Left ventricle myocardium inferior (tissue), 1 donor: ENCODE measurements at places on chromosomes 1 and 21.

GRCh38 chr1:93042187-93043056 lies 36.7 kb upstream of the MTF2 start:
- DNase-seq, result no peak

DNA sequence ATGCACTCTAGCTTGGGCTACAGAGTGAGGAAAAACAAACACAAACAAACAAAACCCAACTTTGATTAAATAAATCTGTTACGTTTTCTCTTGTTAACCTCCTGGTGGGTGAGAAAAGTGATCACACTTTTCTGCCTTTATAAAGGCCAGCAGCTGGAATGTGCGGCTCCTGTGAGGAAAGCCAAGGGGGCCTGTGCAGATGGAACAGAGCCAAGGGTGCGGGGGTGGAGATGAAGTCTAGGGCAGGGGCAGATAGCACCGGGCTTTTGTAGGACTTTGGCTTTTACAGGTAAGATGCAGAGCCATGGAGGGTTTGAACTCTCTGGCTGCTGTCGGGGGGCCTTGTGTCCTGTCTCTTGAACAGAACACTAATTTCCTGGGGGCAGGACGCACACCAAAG lies 40.7 kb upstream of the GPR37L1 start:
- DNase-seq, result no peak

- no peak for DNase-seq
Measured at GRCh38 chr1:220099826-220100225, 5.9 kb downstream of the IARS2 start.

GRCh38 chr1:166822385-166822784 lies 16.9 kb upstream of the POGK start:
- DNase-seq, result no peak

GRCh38 chr1:30478283-30478682 lies 245.1 kb downstream of the MATN1 start:
- DNase-seq, result no peak

DNA sequence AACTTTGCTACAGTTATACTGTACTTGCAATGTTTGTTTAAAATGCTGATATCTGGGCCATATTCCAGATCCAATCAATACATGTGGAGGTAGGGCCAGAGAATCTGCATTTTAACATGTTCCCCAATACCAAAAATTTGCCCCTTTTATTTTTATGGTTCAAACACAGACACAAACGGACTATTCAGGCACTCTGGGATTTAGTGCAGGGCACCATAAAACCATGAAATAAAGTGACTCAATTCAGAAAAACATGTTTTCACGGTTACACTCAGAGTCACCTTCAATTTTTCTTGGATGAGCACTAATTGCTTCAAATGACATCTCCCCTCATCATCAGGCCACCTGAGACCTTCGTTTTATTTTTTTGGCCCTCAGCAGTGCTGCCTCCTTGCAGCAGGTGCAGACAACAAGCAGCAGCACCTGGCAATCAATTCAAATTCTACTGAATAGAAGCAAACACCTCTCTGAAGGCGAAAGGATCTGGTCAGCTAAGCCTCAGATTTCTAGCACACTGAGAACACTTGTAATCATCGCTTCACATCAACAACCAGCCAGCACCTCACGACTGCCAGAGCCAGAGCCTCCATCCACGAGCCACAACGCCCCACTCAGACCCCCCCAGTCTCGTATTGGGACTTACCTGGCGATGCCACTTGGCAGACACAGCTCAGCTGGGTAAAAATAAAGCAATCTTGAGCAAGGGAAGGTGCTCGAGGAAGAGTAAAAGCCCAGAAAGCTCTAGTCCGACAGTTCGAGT lies 1.1 kb downstream of the ERO1B start:
- no peak for DNase-seq

DNA sequence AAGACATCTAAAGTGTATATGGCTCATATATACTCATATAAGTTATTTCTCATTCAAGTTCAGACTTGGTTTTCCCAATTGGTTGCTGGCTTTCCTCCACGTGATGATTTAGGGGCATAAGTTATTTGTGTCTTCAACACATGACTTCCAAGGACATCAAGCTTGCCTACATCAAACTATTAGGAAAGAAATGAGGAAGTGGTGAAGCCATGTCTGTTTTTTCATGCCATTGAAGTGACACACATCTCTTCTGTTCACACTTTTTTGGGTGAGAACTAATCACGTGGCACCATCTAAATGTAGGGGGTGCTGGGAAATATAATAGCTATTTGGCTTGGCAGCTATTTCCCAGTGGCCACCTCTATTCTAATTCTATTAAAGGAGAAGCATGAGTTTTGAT lies 282.1 kb downstream of the OMA1 start:
- DNase-seq, result no peak

GRCh38 chr1:33501309-33501708 lies 28.9 kb downstream of the ZSCAN20 start:
- no peak for DNase-seq

DNA sequence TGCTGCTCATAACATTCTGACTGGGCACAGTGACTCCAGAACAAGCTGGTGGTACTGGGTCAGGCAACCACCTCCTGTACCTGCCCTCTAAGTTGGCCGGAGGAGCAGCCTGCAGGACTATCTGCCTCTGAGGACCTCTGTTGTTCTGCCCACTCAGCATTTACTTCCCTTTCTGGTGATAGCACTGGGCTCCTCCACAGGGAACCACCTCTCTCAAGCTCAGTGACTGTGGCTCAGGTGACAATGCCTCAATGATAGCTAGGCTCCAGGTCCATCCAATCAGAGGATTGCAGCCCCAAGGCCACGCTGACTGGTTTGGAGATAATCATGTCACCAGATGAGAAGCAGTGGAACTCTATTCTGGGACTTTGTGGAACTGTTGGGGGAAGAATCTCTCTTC lies 15.8 kb downstream of the SLC41A1 start:
- no peak for DNase-seq

GRCh38 chr1:178358456-178358855 lies 138.3 kb downstream of the CLEC20A start:
- no peak for DNase-seq

GRCh38 chr1:213296558-213296957 lies 245.5 kb downstream of the RPS6KC1 start:
- DNase-seq, result no peak

GRCh38 chr1:119920104-119920968 lies 24.0 kb upstream of the ADAM30 start:
- no peak for DNase-seq

GRCh38 chr1:1196431-1197187 lies 9.8 kb downstream of the TNFRSF18 start:
- peak; percentile 1 for DNase-seq

DNA sequence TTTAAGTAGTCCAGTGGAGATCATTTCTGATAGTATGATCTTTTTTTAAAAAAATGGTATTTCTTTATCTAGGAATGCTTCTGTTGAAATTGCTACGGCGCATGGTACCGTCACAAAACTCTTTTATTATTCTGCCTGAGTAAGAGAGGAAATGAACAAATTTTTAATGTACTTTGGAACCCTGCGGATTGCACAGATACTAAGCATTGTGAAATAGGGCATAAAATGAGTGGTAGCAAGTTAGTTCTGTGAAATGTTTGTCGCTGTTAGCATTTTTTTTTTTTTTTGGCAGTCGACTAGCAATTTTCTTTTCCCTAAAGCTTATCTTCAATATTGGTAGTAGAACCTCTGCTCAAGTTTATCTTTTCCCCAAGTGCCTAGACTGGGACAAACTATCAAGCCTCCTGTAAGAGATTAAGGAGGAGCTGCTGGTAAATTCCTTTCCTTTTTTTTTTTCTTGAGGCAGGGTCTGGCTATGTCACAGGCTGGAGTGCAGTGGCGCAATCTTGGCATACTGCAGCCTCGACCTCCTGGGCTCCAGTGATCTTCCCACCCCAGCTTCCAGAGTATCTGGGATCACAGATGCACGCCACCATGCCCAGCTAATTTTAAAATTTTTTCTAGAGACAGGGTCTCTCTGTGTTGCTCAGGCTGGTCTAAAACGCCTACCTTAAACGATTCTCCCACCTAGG lies 2.2 kb downstream of the ITSN1 start:
- no peak for DNase-seq

GRCh38 chr1:185144233-185144632 lies 12.5 kb downstream of the TRMT1L start:
- DNase-seq, result no peak

DNA sequence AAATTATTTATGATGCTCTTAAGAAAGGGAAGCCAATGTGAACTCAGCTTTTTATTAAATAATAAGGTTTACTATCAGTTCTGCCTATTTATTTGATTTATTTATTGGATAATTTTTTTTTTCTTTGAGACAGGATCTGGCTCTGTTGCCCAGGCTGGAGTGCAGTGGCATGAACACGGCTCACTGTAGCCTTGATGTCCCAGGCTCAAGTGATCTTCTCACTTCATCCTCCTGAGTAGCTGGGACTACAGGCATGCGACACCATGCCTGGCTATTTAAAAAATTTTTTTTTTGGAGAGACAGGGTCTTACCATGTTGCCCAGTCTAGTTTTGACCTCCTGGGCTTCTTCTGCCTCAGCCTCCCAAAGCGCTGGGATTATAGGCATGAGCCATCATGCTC lies 21.0 kb upstream of the DNAJC28 start:
- no peak for DNase-seq

- DNase-seq, result peak; percentile 9
Measured at GRCh38 chr21:46117586-46118315, 19.8 kb downstream of the COL6A2 start.

GRCh38 chr21:34570313-34570712 lies 44.6 kb downstream of the RCAN1 start:
- DNase-seq, result no peak

GRCh38 chr1:242784084-242784483 lies 259.6 kb upstream of the PLD5 start:
- no peak for DNase-seq

GRCh38 chr1:30515755-30516484 lies 207.5 kb downstream of the MATN1 start:
- no peak for DNase-seq

GRCh38 chr1:192171123-192171522 lies 12.9 kb downstream of the RGS18 start:
- DNase-seq, result no peak

- no peak for DNase-seq
Measured at GRCh38 chr1:31189696-31190674, 49.7 kb downstream of the NKAIN1 start.

DNA sequence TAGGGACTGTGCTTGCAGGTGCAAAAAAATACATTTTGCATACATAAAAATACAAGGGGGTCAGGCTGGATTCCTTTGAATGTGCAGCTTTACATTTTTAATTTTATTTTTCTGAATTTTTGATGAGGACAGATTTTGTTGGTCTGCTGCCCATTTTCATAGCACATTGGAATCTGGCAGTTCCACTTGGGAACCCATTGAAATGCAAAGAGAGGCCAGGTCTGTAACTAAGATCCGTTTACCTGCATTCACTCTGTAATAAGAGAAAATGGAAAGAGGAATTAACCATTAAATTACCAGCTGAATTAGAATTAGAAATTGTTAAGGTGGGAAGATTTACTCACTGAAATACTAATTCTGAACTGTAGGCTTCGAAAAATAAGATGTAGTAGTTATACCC lies 221.6 kb downstream of the DAB1 start:
- no peak for DNase-seq

DNA sequence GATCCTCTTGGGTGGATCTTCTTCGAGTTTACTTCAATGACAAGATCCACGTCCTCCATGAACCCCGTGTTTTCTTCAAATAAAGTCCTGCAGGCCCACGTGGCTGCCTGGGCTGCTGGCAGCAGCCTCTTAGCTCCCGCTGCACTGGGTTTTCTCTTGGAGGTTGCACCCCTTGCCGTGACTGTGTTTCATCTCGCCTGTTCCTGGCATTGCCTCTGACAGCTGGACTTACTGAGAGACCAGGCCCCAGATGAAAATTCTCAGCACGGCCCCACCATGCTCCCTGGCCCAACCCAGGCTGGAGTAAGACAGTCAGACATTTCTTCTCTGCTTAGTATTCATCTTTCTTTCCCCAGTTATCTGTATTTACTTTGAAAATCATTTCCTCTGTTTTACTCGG lies 274.8 kb upstream of the RUNX1 start:
- peak; percentile 44 for DNase-seq

GRCh38 chr21:46021398-46021797 lies 39.8 kb downstream of the COL6A1 start:
- no peak for DNase-seq

DNA sequence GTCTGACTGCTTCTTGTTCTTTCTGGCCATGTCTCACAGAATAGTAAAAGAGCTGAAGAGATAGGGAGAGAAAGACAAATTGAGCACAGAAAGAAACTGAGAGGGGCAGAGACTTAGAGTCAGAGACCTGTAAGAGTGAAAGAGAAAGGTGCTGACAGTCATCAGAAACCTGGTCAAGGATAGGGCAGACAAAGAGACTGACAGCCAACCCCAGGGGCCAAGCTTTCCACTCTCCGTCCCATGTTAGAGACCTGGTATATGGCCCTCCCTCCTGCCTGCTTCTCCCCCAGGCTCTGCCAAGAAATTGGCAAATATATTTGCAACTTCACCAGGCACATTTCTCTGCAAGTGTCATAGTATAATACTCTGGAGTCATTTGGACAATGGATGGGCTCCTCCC lies 64.6 kb downstream of the RHBG start:
- no peak for DNase-seq

DNA sequence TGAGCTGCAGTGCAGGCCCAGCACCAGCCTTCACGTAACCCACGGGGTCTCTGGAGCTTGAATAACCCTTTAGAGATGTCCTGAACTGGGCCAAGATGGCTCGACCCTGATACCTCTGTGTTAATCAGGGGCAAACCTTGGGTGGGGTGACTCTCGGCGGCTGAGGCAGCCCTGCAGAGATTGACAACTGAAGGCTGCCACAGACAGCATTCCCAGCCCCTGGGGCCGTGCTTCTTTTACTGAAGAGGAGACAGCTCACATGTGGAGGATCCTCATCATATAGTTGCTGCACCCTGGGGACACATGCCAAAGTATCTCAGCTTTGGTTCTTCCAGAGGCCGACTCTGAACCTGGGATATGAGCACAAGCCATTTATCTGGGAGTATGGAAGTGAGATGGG lies 57.3 kb upstream of the PTGFRN start:
- no peak for DNase-seq

- DNase-seq, result no peak
Measured at GRCh38 chr1:246724731-246725095, 504 bp downstream of the SCCPDH start.

DNA sequence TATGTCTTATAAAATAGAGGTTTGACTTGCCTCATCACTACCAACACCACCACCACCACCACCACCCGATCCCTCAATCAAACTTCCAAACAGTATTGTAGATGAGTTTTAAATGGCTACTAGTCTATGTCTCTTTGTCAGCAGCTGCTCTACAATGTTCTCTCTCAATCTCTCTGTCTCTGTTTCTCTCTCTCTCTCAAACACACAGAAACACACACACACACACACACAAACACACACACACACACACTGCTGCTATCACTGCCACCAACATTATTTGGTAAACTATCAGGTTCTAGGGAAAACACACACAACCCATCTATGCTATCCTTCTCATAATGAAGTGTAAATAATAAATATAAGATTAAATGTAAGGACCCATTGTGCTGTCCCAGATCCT lies 2.4 kb downstream of the TNFSF4 start:
- DNase-seq, result no peak
